Suppressor macrophage treated with lipopolysaccharide for 4 hours (primary cell): ENCODE measurements at places on chromosomes 7 and 10.
A peak's percentile ranks its signal among the peaks of the same experiment; 100 is the strongest.

- DNase-seq: no peak
These were observed 661.2 kb upstream of the GALNT17 start for GRCh38 chr7:70470746-70471145.

DNA sequence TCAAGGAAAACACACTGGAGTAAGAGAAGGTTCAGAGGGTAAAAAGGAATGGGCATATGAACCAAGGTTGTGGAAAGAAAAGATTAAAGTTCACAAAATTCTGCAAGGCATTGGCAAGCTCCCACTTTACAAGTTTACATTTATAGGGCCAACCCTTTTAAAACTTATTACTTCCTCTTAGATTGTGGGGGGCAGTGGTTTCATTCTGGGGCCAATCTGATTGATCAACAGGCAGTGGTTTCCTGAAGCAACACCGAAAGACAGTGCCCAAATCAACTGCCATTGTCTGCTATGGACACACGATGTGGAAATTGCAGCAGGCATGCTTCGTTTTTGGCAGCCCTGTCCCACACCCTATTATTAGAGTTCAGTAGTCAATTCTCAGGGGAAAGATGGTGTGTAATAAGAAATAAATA lies 154.0 kb downstream of the SGMS1 start:
- DNase-seq: no peak

DNA sequence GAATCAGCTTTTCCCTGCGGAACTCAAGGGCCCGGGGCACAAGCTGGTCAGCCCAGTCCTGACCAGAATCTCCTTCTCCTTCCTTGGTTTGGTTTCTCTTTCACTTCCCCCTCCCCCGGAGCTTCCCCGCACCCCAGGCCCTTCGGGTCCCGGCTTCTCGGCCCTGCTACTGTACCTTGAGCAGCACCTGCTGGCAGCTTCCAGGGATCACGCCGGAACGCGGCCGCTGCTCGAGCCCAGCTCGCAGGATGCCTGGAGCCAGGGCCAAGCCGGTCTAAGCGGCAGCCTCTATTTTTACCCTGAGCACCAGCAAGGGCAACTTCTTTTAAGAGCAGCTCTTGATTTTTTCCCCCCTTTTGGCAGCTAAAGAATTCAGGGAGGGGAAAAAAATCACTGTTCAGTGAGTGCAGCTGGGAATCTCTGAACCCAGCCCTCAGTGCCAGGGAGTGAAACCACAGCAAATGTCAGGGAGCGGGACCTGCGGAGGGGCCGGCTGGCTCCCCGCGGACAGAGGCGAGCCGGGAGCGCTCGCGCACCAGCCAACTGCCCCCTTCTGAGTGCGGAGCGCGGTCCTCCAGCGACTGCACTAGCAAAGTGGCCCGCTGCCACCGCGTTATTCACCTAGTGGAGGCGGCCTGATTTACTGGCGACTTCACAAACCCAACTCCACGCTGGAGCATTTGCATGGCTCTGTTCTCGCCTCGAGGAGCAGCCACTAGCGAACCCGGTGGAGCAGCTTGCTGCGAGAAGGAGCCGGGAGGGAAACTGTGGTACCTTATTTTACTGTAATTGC lies 2.4 kb upstream of the INHBA start:
- peak; percentile 94 for DNase-seq

GRCh38 chr10:89566095-89566950 lies 30.9 kb upstream of the SLC16A12 start:
- DNase-seq: no peak

GRCh38 chr10:35637462-35637861 lies 4.6 kb downstream of the FZD8 start:
- DNase-seq: no peak

- DNase-seq: peak; percentile 27
These were observed 289.7 kb downstream of the TCF7L2 start for GRCh38 chr10:113239566-113240350.

DNA sequence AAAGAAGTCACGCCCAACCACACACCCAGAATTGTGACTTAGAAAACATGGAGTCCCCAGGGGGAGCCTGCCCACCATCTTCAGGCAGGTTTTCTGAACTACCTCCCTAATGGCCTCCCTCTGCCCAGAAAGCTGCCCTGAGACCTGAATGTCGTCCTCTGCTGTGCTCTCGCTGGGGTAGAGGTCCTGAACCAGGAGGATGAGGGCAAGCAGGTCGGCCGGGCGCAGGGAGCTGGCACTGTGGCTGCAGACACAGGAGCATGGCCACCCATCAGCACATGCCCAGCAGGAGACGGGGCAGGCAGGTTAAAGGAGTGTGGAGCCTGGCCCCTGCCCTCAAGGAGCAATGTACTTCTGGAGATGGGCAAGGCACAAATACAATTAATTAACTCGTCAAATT lies 15.4 kb upstream of the PYROXD2 start:
- no peak for DNase-seq

- no peak for DNase-seq
These were observed 101.1 kb upstream of the BMPER start for GRCh38 chr7:33804140-33804660.

DNA sequence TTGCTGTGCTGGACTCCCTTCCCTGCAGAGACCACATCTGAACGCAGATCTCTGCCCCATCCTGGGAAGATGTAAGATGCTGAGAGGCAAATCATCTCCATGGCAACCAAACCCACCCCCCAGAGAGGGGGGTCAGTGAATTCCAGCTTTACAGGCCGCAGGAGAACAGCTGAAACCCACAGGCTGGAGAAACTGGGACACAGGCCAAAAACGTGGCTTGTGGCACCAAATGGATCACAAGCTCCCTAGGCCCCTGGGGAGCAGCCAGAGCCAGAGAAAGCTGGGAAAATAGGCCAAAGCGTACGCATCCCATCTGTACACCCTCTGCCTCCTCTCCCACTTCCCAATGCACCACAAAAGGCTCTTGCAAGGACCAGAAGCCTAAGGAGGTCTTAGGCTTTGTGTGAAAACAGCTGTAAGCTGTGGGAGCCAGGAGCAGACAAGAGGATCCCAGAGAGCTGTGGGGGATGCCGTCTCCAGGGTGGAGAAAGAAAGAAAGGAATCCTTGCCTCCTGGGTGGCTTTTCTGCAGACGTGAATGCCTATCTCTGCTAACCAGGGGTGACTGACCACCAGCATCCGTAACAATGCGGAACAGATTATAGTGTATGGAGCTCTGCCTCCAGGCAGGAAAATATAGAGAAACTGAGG lies 59.5 kb downstream of the TMEM130 start:
- no peak for DNase-seq

- DNase-seq: peak; percentile 79
These were observed 3.0 kb downstream of the NUP42 start for GRCh38 chr7:23184709-23185359.

DNA sequence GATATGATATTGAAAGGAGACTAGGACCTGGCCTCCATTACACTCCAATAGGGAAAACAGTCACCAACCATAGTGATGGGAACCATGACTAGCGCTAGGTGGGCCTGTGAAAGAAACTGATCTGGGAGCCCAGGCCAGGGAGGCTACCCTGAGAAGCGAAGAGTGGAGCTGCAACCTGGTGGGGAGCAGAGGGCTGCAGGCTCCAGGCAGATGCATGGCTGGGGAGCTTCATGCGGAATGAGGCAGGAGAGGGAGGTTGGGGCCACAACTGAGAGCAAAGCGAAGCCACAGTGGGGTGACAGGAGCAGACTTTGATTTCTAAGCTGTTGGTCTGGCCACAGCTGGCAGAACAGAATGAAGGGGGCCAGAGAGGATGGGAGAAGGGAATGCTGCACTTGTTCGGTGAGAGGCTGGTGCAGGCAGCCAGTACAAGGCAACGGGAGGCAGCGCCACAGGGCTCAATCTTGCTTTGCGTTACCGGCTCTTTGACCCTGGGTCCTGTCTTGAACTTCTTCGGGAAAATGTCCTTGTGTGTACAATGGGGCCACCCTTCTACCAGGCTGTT lies 88.4 kb downstream of the TACC2 start:
- no peak for DNase-seq

GRCh38 chr10:12489357-12489756 lies 140.0 kb downstream of the CAMK1D start:
- DNase-seq: no peak

GRCh38 chr10:8174762-8175161 lies 120.3 kb downstream of the GATA3 start:
- DNase-seq: no peak

GRCh38 chr10:120506674-120507073 lies 49.6 kb downstream of the PLPP4 start:
- no peak for DNase-seq

DNA sequence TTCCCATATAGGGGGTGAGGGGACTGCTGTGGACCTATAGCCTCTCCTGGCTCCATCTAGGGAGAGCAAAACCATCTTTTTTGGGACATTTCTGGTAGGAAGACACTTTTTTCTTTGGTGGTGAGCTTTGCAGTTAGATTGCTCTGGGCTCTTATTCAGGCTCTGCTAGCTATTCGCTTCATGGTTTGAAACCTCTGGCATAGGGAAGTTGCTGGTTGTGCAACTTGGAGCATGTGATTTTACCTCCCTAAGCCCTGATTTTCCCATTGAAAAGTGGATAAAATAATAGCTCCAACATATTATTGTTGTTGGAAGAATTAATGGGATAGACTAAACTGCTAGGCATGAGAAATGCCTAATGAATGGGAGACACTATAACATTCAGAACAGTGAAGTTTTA lies 69.6 kb downstream of the CYP26A1 start:
- peak; percentile 41 for DNase-seq

DNA sequence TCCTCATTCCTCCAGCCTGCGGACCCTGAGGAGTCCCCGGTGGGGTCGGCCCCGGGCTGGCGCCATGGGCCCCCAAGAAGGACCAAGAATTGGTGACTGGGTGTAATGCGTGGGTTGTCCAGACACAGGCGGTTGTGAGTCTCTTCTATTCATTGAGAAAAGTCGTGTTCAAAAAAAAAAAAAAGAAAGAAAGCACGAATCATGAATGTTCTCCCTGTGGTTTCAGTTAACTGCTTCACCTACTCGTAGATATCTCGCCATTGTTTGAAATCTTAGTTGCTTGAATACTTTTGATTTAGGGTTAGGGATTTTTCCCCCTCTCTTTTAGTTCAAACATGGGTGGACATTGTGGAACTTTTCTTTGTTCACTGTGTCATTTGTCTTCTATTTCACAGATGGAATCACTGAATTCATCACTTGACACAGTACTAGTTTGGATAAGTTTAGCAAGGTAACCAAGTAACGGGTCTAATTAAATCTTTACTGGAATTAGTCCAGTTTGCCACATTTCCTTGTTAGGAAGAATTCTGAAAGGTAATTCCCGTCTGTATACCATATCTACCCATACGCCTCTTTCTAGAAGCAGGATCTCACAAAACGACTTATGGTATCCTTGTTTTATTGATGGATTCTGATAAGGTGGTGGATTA lies 775 bp downstream of the STARD3NL start:
- peak; percentile 45 for DNase-seq

GRCh38 chr7:55276572-55277295 lies 88.4 kb upstream of the LANCL2 start:
- no peak for DNase-seq

DNA sequence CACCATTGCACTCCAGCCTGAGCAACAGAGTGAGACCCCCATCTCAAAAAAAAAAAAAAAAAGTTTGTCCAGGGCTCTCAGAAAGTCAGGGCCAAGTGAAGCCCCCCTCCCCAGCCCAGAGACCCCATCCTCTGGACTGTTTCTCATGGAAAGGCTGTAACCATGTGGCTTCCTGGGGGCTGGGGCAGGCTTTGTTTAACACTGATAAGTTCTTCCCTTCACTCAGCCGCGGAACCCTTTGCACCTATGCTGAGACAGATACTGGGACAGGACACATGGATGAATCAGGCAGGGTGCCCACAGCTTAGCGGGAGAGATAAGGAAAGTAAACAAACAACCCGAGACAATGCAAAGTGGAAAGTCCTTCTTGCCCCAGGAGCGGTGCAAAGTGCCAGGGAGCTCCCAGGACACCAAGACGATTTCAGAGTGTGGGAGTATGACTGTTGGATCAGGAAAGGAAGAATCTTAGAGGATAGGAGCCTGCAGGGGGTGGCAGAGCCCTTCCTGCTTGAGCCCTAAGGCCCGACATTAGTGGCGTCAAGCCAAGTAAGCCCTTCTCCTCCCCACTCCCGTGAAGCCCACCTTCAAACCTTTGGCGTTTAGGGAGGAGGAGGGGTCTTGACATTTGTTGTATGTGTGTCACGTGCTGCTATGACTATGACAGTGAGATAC lies 11.6 kb downstream of the MLXIPL start:
- DNase-seq: peak; percentile 35

DNA sequence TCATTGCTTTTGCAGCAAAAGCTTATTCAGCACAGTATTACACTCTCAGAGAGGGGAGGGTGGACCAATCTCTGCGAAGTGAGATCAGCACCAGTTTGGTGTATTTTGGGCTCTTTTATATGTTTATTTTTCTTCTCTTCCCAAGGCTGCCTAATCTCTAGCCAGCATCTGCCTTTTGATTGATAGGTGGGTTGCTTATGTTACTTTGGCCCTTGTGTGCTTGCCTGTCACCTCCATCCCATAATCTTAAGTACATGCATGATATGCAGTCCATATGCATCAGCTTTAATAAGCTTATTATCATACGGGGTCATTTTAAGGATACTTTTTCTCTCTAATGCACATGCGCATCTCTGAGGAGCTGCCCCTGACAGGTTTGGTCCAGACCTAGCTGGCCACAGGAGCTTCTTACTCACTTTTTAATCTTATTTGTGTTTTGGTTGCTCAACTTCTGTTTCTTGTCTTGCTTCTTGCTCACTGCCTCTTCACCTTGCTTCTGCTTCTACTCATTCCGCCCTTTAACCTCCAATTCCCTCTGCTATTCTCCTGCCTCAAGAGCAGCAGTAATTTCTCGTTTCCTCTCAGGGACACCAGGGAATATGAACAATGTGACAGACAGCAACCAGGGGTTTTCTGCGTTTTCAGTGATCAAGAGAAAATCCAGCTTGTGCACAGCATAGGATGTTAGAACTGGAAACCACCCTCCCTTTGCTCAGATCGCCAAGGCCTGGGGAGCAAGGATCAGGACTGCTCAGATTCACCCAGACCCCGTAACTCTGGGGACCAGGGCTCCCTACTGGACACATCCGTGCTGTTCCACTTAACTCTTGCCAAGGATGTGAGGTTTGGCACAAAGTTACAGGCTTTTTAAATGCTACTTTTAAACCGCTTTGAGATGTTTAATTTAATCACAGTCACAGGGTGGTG lies 10.0 kb downstream of the RGR start:
- DNase-seq: no peak

- peak; percentile 0 for DNase-seq
These were observed 304.1 kb downstream of the PAXIP1 start for GRCh38 chr7:154698726-154699291.
